Activated CD8-positive, alpha-beta memory T cell treated with anti-CD3 and anti-CD28 coated beads for 1 hour (primary cell): ENCODE measurements at places on chromosomes 1 and 21.

- DNase-seq = no peak
Measured at GRCh38 chr1:177383715-177384114, 213.0 kb downstream of the BRINP2 start.

DNA sequence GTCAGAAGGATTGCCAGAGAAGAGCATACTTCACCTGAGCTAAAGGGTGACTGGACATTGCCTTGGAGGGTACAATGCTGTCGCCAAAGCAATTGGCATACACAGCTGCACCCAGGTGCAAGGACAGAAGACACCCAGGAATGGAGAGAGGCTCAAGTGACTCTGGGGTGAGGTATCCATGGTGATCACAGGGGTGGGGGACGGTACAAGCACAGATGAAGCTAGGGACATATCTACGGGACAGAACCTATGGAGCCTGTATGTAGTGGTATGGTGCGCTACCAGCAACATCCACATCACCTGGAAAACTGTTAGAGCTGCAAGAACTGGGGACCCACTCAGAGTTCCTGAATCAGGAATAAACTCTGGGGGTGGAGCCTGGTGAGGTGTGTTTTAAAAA lies 286.1 kb downstream of the PCP4 start:
- DNase-seq = no peak

DNA sequence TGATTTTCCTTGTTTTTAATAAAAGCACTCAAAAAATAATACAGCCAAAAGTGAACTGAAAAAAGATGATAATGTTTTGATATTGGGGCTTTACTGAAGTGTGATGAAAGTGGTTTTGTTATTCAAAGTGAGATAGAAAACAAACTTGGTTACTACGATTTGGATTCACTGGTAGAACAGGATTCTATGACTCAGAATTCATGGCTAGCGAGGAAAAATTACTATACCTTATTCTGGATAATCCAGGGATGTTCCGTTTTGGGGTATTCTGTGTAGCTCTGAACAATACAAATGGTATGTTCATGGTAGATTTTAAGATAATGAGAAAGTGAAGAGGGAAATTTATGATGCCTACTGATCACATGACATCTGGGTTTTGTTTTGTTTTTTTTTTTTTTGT lies 117.7 kb downstream of the NRDC start:
- no peak for DNase-seq

- DNase-seq = no peak
Measured at GRCh38 chr1:66371233-66372005, 162.5 kb upstream of the SGIP1 start.

- DNase-seq = no peak
Measured at GRCh38 chr1:201125019-201125418, 2.0 kb downstream of the ASCL5 start.

DNA sequence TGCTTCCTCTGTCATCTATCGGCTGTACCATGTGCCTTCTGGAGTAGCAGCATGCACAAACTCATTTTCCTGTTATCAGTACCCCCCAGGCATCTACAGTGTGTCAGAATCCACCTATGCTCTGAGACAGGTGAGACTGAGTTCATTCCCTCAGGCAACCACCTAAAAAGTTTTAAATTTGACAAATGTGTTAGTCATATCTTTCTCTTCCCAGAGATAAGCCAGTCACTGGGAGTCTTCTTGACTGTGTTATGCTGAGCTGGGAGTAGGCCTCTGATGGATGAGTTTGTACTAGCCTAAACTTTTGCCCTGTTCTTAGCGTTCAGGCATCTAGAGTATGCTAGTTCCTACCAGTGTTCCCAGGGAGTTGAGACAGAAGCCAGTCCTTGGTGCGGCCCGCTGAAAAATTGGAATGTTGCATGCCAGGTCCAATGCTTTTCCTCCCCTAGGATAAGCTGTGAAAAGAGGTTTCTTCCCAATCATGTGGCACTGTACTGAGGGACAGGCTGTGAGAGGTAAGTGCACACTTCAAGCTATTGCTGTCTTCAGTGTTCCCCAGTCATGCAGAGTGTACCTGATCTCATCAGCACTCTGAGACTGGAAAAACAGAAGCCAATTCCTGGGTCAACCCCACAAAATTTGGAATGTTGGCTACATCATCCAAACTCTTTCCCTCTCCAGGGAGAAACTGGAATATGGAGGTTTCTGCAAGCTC lies 1202.3 kb downstream of the NCAM2 start:
- no peak for DNase-seq

DNA sequence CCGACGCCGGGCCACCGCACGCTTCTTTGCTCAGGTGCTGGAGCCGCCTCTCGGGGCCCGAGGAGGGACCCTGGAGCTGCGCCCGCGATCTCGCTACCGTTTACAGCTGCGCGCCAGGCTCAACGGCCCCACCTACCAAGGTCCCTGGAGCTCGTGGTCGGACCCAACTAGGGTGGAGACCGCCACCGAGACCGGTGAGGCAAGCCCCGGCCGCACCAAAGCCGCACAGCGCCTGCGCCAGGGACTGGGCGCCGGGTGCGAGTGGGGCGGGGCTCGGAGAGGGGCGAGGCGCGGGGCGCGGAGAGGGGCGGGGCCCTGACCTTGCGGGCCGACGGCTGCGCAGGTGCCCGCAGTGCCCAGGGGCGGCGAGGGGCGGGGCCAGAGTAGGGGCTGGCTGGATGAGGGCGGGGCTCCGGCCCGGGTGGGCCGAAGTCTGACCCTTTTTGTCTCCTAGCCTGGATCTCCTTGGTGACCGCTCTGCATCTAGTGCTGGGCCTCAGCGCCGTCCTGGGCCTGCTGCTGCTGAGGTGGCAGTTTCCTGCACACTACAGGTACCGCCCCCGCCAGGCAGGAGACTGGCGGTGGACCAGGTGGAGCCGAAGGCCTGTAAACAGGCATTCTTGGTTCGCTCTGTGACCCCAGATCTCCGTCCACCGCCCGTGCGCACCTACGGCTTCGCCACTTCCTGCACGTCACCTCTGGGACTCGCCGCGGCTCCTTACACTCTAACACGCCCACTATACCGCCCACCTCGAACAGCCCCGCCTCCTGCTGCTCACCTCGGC lies 9.8 kb upstream of the CDC20 start:
- peak; percentile 20 for DNase-seq

GRCh38 chr1:87243573-87243972 lies 85.1 kb upstream of the LMO4 start:
- no peak for DNase-seq

DNA sequence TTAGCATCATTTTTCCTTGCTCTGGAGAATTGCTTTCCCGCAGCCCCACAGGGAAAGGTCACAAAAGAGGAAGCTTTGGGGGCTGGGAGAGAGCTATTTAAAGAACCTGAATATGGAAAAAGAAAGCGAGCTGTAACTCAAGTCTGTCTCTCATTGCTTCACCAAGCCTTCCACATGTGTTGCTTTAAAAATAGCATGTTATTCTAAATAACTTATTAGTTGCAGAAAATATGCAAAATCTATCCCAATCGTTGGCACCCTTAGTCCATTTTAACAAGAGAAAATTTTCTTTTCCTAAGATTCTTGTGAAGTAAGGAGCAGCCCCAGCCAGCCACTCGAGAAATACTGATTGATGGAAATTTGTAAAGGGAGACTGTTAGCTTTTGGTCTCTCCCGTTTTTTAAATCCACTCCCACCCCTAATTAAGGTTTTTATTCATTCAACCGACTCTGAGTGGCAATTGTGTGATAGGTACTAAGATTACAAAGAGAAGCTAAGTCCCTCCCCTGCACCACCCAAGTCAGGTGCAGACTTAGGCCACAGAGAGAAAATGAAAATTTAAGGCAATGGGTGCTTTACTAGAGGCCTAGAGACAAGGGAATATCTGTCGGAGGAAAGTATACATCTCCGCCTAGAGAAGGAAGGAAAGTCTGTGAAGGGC lies 802 bp downstream of the CYP4X1 start:
- DNase-seq = no peak

DNA sequence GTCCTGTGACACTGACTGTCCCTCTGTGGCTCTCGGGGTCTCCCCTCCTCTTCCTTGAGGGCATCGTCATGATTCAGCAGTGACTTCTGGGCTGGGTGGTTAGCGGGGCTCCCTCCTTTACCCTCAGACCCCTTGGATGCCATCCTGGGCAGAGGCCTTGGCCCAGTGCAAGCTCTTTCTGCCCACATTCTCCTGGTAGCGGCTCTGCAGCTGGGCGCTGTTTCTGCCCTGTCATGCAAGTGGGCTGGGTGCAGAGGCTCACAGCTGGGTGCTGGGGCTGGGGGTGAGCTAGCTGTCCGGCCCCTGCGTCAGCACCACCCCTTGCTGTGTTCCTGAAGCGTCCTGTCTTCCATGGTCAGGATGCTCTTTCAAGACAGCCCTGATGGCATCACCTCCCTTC lies 158.5 kb downstream of the PCBP3 start:
- no peak for DNase-seq

GRCh38 chr21:39483917-39484316 lies 32.1 kb downstream of the SH3BGR start:
- no peak for DNase-seq

GRCh38 chr1:216181590-216181989 lies 241.7 kb downstream of the USH2A start:
- DNase-seq = no peak

DNA sequence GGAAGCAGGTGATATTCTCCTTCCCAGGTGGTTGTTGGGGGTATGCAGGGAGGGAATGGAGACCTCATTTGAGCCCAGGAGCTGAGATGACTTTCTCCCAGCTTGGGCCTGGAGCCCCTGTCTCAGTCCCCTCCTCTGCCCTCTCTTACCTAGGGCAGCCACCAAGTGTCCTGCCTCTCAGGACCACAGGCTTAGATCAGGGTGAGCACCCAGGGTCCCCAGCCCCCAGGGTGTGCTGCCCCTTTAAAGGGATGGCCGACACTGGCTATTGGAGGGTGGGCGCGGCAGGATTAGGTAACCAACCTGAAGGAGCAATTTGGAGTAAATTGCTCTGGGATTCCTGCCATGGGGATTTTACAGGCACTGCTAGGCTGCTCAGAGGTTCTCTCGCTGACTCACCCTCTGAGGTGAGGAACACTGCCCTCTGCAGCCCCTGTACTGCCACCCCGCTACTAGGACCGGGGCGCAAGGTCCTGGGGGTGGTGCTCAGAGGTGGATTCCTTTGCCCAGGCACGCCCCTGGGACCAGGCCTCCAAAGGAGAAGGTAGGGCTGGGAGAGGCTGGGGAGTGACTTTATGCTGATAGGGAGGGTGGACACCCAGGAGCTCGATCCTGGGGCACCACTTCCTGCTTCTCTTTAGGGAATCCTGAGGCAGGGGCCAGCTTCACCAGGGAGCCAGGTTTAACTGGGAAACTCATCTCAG lies 1.5 kb downstream of the RPS6KA1 start:
- DNase-seq = no peak

- no peak for DNase-seq
Measured at GRCh38 chr21:14115646-14116045, 95.1 kb downstream of the LIPI start.

DNA sequence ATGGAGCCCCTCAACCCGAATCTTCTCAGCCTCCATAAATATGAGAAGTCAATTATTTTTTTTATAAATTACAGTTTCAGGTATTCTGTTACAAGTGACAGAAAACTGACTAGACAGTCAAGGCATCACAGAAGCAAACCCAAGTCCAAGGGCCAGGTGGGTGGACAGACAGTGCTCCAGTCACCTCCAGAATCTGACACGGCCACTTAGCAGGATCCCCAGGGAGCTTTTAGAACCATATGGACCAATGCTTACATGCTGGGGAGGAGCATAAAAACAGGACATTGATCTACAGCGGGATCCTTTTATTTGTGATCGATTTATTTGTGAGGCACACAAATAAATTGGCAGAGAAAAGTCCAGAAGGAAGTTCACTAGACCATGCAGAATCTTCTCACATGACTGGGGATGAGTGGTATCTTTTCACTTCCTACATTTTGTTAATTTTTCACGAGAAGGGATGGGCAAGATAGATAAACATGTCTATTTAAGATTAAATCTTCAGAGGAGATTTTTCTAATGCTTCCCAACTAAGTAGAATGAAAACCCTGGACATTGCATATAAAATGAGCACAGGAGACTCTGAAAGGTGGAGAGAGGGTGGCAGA lies 15.0 kb downstream of the ZNF496 start:
- DNase-seq = no peak

- DNase-seq = no peak
Measured at GRCh38 chr1:175878775-175879174, 135.4 kb upstream of the TNR start.

GRCh38 chr1:17946434-17946833 lies 161.2 kb upstream of the IGSF21 start:
- DNase-seq = no peak

DNA sequence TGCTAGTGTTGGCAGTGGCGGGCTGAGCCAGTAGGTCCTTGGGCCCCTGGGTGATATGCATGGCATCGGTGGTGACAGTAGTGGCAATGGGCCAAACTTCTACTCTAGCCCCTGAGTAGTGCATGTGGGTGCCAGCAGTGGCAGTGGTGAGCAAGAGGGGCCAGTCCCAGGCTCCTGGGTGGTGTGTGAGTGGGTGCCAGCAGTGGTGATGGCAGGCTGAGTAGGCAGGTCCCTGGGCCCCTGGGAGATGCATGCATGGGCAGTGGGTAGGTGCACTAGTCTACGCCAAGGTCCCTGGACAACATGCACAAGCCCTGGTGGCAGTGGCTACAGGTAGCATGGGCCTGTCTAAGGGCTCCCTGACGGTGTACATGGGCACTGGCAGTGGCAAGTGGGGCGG lies 24.6 kb upstream of the TTC22 start:
- no peak for DNase-seq

- DNase-seq = no peak
Measured at GRCh38 chr1:41830726-41831125, 88.0 kb downstream of the HIVEP3 start.

- DNase-seq = no peak
Measured at GRCh38 chr1:38291906-38292521, 245.4 kb upstream of the POU3F1 start.

DNA sequence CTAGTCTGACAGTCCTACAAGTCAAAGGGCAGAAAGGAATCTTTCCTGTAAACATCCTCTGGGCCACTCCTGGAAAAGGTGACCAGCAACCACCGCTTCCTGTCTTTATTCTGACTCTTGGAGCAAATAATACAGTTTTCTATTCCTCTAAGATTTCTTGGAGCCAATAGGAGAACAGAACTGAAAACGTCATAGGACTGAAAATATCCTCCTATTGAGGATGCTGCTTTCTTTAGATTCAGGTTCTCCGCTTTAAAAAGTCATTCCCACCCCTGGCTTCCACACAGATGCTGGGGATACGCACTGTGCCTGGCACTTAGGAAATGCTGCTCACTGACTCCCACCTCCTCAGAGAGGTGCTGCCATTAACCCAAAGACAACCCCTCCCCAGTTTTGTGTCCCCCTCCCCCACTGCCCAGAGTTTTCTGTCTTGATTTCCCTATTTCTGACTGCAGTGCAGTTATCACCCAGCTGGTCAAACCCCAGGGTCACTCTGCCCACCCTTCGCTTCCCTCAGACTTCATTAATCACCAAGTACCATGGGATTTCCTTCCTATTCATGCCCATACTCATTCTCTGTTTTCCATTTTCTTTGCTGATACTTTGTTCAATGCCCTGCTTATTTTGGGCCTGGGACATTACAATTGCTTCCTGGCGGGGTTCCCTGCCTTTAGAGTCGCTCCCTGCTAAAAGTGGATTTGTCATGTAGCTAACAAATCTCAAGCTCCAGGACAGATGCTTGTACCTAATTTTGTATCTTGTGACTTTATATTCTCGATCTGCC lies 82.1 kb upstream of the ARHGAP29 start:
- no peak for DNase-seq
